Choroid plexus epithelial cell (primary cell): ENCODE measurements at places on chromosomes 6 and 20.

- no peak for DNase-seq
Measured at GRCh38 chr6:137349856-137350830, 131.0 kb upstream of the IFNGR1 start.

DNA sequence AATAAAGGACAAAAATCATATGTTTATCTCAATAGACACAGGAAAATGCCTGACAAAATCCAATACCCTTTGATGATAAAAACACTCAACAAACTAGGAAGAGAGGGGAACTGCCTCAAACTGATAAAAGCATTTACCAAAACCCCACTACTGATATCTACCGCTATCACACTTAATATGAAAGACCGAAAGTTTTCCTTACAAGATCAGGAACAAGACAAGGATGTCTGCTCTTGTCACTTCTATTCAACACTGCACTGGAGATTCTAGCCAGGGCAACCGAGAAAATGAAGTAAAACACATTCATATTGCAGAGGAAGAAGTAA is 25.1 kb downstream of the GZF1 start:
- DNase-seq: no peak

GRCh38 chr6:144710207-144710606 is 425.1 kb downstream of the UTRN start:
- peak; percentile 81 for DNase-seq

GRCh38 chr6:66930559-66931290 is 1223.7 kb upstream of the EYS start:
- DNase-seq: peak; percentile 76

DNA sequence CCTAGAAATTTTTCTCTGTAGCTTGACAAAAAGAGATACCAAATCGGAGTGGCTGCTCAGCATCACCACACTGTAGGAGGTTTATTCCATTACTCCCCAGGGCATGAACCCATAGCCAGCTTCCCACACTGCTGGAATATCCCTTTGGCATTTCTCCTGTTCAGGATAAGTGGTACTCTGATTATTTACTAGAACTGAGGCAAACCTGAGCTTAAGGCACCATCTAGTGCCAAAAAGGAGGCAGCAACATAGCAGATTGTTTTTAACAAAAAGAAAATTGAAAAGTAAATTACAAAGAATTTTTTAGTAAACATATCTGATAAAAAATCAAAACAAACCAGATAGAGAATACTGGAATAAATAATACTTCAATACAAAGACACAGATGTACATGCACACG is 181.7 kb downstream of the WDR27 start:
- DNase-seq: peak; percentile 77
